ENCODE measurements at places on chromosomes 11 and 22.
A peak's percentile ranks its signal among the peaks of the same experiment; 100 is the strongest.

GRCh38 chr22:37503850-37504249, 15.4 kb downstream of the CARD10 start:
- DNase-seq = no peak

DNA sequence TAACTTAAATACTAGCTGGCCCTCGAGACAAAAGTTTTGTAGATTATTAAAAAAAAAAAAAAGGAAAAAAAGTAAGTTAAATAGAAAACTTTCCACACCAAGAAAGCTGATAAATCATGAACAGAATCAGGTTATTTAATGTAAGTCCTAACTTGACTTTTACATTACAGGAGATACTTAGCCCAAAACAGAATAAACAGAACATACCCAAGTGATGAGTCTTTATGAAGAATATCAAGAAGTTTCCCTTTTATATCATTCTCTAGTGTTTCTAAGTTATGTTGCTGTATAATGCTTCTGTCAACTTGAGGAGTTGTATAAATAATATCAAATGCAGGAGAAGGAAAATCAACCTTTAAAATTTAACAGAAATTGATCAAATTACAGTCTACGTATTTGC, 44.5 kb upstream of the RPS13 start:
- no peak for DNase-seq

DNA sequence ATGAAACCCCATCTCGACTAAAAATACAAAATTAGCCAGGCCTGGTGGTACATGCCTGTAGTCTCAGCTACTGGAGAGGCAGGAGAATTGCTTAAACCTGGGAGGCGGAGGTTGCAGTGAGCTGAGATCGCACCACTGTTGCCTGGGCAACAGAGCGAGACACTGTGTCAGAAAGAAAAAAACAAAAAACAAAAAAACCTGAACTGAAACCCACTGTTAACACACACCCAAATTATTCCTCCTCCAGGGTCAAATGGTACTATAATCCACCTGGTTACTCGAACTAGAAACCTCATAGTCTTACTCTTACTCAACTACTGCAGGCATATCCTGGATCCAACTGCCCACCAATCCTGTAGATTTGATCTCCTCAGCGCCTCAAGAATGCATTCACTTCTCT, 35.5 kb downstream of the USP28 start:
- DNase-seq = no peak

DNA sequence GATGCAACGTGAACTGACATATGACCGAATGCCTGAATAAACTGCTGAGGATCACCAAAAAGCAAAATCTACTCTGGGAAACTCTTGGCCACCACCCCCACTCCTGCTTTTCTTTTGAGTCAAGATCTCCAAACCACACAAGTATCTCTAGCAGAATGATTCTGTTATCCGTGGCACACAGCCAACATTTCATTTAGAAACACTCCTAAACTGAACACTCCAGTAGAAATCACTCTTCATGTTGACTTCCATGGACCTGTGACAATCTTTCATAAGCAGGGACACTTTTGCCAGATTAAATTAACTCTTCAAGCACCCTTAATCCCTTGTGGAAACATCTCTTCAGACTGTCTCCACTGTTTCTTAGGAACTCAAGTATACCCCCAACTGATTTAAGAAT, 44.4 kb downstream of the VSIG10L2 start:
- no peak for DNase-seq

DNA sequence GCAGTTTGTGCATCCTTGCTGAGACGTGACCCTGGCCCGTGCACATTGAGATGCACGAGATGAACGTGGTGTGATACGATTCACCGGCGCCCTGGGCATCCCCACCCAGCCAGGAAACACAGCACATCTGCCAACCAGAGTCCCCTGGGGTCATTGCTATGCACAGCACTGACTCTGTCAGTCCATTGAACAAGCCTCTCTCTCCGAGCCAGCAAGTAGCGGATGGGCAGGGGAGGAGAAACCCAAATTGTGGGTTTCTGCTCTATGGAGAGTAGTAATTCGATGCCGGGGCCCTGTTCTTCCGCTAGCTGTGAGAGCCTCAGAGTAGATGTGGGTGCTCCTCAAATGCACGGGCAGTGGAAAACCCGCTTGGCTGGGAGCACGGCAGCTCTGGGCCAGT, 85.1 kb downstream of the ARHGAP8 start:
- no peak for DNase-seq

DNA sequence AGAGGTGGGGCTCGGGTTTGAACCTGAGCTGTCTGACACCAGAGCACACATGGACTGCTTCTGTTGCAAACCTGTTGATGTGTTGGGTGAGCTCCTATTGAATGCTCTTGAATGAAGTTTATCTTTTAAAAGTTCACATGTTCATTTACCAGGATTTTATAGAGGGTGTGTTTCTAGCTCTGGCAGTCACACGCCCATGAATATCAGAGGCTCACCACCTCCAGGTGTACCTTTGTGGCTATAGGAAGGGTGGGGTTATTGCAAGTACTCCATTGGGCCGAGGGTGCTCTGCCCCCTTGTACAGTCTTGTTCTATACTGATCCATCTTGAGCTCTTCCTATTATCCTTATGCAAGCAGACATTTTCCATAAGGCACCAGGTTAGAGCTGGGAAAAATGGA, 9.2 kb downstream of the ENDOD1 start:
- no peak for DNase-seq

DNA sequence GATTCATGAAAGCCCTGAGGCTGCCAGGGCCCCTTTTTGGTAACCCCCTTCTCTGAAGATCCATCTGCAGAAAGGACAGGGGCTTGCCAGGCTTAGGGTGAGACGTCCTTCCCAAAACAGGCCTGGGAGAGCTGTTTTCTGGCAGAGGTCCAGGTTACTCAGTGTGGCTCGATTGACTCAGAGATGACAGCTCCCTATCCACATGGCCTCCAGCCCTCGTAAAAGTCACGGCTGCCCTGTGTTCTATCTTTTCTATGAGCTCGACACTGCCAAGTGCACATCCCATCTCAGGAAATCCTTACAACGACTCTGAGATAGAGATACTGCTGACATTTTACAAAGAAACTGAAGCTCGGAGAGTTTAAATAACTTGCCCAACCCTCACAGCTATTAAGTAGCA, 20.4 kb downstream of the ADAMTS8 start:
- DNase-seq = no peak

DNA sequence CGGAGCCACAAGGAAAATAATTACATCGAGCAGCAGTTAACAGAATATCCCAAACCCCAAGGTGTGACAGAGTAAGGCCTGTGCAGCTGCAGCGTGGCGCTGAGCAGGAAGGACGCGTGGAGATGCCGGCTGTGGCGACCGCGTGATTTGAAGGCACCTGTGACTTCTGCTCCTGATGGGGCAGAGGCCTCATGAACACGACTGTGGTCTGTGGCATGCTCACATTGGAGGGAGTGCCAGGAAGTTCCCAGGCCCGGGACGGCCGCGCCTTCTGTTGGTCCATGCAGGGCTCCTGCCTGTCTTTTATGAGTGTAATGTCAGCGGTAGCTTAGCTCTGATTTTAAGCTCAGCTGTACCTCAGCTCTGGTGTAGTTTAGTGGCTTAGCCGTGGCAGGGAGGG, 50.4 kb downstream of the TPCN2 start:
- no peak for DNase-seq

GRCh38 chr11:47007579-47007978, 71.0 kb downstream of the CSTPP1 start:
- DNase-seq = no peak

- DNase-seq = no peak
These were observed 8.3 kb upstream of the SIDT2 start for GRCh38 chr11:117170210-117170609.

DNA sequence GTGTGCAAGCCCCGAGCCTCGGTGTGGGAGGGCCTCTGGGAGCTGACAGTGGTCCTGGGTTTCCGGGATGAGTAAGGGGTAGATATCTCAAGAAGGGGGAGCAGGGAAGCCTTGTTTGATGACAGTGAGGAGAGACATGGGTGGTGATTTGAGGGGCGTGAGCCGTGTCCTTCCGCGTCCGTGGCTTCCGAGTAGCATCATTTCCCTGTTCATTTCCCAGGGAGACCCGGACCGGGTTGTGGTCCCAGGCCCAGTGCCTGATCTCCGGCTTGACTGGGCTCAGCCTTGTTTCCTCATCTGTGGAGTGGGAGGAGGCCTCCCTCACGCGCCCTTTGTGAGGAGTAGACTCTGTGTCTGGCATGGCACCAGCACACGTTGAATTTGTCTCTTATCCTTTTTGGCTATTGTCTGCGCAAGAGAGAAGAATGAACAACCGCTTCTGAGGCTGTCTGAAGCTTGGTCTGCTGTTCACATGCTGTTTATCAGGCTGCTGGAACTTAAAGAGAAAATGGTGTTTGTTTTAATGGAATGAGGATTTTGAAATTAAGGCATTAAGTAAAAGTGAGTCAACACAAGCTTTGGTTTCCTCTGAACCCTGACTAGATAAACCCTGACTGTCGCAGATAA, 348.5 kb downstream of the TBC1D22A start:
- DNase-seq = no peak

- DNase-seq = no peak
These were observed at the start of gene PLA2G3 for GRCh38 chr22:31139866-31140716. TSS of gene PLA2G3 (minus strand) at chr22:31140508. CDS start at chr22:31140354, 154 bp downstream.

DNA sequence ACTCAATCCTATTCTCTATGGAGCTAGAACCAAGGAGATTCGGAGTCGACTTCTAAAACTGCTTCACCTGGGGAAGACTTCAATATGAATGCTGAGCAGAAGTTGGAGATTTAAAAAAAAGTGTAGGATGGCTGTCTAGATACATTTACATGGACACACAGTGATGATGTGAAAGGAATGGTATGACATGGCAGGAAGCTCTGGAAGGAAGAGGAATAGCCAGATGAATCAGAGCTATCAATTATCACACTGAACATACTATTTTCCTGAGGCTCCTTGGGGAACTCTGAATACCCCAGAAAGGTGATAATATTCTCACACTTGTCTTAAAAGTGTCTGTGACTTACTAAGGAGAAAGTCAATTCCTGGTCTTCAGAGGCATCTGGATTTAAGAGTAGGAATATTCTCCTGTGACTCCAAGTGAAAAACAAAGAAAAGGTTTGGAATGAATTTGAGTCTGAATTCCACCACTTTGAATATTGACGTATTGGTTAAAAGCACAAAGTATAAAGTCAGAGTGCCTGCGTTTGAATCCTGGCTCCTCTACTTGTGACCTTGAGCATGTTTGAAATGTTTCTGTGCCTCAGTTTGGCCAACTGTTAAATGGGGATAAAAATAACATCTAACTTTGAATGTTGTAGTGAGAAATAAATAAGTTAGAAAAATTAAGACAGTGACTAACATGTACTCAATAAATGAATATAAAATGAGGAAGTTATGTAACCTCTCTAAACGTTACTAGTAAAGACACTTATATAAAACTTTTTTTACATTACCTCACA, 1.3 kb downstream of the OR52D1 start:
- DNase-seq = no peak

- no peak for DNase-seq
These were observed 20.1 kb upstream of the PEX26 start for GRCh38 chr22:18057568-18058209.

- no peak for DNase-seq
These were observed 38.5 kb upstream of the LRRC4C start for GRCh38 chr11:41497974-41498373.

DNA sequence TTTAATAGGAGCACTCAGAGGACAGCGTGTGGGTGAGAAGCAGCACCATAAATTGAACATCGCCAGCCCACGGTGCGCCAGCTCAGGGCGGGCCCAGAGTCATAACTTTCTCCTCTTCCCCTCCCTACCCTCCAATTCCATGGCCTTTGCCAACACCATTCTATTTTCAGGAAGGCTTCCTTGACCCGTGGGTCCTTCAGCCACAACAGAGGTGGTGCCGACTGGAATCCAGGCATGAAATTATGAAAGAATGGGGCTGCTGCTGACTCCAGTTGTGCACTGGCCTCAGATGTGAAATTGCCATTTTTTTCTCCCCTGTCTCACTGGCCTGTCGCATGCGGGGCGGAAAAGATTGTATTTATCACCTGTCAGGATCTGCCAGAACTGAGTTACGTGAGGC, 345.9 kb downstream of the MIAT start:
- no peak for DNase-seq

GRCh38 chr11:41050791-41051190, 408.7 kb downstream of the LRRC4C start:
- DNase-seq = no peak

DNA sequence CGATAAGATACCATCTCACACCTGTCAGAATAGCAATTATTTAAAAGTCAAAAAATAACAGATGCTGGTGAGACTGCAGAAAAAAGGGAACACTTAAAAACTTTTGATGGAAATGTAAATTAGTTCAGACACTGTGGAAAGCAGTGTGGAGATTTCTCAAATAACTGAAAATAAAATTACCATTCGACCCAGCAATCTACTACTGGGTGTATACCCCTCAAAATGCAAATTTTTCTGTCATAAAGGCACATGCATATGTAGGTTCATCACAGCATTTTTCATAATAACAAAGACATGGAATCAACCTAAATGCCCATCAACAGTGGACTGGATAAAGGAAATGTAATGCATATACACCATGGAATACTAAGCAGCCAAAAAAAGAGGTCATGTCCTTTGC, 10.5 kb downstream of the SLC22A9 start:
- DNase-seq = no peak

DNA sequence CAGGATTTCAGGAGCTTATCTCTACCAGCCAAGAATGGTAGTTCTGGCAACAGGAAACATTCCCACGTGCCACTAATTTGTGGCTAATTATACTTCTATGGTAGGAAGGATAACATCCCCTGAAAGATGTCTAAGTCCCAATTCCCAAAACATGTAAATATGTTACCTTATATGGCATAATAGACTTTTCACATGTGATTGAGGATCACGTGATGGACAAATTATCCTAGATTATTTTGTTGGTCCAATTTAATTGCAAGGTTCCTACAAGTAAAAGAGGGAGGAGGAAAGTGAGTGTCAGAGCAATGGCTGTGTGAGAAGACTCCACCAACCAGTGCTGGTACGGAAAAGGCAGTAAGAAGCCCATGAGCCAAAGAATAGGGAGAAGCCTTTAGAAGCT, 9.9 kb upstream of the MSANTD4 start:
- DNase-seq = no peak

GRCh38 chr22:48758881-48759875, 1068.5 kb downstream of the BRD1 start:
- DNase-seq = no peak

DNA sequence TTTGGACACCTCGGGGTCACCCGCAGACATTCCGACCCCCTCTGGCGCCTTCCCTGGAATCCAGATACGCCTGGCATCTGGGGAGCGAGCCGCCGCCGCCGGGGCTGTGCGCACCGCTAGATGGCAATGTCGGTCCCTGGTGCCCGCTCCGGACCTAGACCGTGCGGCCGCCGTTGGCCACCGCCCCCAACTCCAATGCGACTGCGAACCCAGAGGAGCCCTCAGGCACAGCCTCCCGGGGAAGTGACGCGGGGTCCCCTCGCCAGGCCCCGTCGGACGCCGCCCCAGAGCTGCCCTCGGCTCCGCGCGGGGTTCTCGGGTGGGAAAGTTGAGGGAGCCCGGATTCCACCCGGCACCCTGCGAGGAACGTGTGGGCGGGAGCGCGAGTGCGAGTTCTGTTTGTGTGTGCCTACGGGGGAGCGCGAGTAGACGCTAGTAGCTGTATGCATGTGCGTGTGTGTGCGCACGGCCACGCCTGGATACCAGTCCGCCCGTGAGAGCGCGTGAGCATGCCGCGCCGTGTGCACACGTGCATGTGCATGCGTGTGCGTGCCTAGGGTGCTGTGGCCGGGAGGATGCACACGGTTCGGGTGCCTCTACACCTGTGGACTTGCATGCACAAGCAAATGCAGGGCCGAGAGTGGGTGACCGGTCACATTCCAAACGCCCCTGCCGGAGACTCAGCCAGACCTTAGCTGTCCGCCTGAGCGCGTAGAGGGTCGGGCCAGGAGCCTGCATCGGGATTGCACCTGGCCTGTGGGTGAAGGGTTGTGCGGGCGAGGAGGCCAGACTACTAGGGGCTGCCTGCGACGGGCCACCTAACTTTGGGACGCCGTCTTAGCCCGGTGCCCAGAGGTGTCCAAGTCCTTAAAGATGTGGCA, 1.9 kb downstream of the CHRM4 start:
- DNase-seq = peak; percentile 76
